ENCODE measurements at places on chromosomes 12 and 14.

DNA sequence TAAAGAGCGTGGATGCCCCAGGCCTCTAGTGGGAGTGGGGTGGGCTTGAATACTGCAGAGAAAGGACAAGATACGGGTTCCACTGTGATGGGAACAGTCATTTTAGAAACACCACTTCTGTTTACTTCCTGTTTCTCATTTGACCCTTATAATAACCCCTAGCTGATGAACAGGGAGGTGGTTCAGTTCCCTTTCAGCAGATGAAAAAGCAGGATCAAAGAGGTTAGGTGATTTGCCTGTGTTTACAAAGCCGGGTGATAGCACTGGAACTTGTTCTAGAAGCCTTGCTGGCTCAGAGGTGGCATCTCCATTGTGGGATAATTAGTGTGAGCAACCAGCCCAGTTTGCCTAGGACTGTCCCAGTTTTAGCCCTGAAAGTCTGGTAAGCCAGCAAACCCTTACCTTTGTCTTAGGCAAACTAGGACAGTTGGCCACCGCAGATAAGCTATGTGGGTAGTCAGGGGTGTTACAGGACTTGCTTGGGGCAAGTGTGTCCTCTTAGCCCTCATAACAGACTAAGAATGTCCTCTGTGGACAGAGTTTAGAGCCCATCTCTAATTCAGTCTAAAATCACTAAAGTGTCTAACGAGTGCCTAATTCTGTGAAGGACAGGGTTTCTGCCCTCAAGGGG lies 7.5 kb upstream of the LRP1-AS start:
- no peak for DNase-seq

GRCh38 chr14:104563742-104564615 lies 15.6 kb upstream of the C14orf180 start:
- DNase-seq, result peak; percentile 34

DNA sequence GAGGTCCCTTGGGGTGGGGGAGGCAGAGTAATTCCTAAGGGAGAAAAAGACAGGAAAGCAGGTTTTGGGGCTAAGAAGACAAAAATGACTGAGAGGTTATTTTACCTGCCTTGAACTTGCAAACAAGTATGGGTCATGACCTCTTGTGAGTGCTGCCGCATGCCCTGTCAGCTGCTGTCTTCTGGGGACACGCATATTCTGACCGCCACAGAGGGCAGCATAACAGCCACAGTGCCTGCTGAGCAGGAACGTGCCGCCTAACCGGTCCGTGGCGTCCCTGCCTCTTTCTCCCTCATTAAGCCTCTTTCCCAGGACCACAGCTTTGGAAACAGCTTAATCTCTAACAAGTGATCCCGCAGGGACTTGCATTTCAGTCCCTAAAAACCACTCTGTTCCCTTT lies 51.3 kb upstream of the KCNA1 start:
- DNase-seq, result no peak

DNA sequence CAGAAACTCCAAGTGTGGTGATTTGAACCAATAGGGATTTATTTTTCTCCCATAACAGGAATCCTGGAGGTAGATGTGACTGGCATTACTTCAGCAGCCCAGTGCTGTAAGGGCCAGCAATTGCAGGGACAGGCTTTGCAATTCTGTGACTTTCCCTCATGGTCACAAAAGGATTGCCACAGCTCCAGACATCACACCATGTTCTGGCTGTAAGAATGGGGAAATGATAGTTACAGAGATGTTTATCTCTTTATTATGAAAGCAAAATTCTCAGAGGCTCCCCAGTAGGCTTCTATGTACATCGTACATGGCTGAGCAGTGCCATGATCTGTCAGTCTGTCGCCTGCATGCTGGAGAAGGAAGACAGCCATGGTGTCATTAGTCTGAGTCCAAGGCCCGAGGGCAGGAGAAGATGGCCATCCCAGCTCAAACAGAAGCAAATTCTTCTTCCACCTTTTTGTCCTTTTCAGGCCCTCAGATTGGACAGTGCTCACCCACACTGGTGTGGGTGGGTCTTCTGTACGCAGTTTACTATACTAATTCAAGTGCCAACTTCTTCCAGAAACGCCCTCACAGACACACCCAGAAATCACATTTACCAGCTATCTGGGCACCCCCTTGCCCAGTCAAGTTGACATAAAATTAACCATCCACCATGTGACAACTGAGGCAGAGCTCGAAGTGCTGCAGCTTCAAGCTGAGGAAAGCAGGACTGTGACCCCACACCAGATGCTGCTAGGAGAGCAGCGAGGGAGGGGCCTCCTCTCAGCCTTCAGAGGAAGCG lies 17.2 kb downstream of the ZBTB42 start:
- DNase-seq, result no peak

- DNase-seq, result no peak
Observed at GRCh38 chr12:114895081-114895480, 211.1 kb upstream of the TBX3 start.

Measured in IMR-90 (cell line).